ENCODE measurements at places on chromosomes 3 and 15.

- DNase-seq, result no peak
Measured at GRCh38 chr15:31217067-31217466, 109.6 kb upstream of the KLF13 start.

DNA sequence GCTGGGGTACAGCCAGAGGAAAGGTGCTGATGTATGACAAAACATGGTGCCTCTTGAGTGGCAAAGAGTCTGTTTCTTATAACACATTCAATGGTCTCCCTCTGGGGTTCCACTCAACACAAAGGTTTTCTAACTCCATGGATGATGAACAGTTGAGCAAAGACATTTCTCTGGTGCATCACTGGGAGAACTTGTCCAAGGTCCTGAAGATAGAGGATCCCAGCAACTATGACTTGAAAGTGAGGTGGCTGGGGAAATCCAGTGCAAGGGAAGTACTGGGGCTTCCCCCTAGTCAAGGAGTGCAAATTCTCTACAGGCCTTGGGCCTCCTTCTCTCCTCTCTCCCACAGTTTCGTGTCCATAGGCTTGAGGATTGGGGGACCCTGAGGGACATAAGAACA, 431.1 kb downstream of the WDR72 start:
- no peak for DNase-seq

DNA sequence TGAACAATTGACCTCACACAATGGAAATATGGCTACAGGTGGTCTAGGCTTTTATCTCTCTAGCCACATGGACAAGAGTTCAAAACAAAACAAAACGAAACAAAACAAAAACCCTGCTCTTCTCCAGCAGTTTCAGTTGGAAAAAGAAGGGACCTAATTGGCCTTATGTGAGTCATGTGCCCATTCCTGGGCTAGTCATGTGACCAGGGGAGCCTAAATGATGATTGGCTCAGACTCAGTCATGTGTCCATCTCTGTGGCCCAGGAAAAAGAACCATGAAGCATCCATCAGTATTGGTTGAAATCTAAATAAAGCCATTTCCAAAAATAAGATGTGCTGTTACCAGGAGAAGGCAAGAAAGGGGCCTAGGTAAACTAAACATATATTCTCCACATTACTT, 96.8 kb downstream of the ANXA2 start:
- no peak for DNase-seq

DNA sequence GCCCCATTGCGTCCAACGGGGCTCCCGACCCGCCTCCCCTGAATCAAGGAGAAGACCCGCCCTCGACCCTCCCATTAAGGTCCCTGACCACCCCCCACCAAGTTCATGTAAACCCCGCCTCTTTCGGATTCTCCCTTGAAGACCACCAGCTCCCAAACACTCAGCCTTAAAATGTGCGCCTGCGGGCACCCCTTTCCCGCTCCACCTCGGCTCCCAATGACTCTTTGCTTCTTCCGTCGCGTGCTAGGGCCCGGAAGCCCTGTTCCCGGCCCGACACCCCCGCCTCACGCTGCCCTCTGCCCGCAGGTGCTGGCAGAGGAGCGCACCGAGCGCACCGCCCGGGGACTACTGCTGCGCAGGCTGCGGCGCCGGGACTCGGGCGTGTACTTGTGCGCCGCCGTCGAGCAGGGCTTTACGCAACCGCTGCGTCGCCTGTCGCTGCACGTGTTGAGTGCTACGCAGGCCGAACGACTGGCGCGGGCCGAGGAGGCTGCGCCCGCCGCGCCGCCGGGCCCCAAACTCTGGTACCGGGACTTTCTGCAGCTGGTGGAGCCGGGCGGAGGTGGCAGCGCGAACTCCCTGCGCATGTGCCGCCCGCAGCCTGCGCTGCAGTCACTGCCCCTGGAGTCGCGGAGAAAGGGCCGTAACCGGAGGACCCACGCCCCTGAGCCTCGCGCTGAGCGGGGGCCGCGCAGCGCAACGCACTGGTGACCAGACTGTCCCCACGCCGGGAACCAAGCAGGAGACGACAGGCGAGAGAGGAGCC, 2.7 kb upstream of the LSMEM2 start:
- DNase-seq, result no peak

- DNase-seq, result no peak
Measured at GRCh38 chr3:150557725-150558124, 11.1 kb downstream of the EIF2A start.

DNA sequence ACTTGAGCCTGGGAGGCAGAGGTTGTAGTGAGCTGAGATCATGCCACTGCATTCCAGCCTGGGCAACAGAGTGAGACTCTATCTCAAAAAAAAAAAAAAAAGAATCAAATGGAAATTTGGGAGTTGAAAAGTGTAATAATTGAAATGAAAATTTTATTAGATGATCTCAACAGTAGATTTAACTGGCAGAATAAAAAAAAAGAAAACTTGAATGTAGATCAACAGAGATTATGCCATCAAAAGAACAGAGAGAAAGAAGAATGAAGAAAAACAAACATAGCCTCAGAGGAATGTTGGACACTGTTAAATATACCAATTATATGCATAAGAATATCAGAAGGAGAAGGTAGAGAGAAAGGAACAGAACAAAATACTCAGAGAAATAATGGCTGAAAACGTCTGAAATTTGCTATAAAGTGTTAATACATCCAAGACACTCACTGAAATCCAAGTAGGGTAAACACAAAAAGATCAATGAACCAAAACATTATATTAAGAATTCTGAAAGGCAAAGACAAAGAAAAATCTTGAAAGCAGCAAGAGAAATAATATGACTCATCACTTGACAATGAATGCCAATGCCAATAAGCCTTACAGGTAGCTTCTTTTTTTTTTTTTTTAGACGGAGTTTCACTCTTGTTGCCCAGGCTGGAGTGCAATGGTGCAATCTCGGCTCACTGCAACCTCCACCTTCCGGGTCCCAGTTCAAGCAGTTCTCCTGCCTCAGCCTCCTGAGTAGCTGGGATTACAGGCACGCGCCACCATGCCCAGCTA, 14.6 kb upstream of the ELP6 start:
- peak; percentile 17 for DNase-seq

- no peak for DNase-seq
Measured at GRCh38 chr3:19749448-19750017, 184.5 kb downstream of the EFHB start.

- DNase-seq, result no peak
Measured at GRCh38 chr15:85497172-85497569, 116.8 kb downstream of the AKAP13 start.

DNA sequence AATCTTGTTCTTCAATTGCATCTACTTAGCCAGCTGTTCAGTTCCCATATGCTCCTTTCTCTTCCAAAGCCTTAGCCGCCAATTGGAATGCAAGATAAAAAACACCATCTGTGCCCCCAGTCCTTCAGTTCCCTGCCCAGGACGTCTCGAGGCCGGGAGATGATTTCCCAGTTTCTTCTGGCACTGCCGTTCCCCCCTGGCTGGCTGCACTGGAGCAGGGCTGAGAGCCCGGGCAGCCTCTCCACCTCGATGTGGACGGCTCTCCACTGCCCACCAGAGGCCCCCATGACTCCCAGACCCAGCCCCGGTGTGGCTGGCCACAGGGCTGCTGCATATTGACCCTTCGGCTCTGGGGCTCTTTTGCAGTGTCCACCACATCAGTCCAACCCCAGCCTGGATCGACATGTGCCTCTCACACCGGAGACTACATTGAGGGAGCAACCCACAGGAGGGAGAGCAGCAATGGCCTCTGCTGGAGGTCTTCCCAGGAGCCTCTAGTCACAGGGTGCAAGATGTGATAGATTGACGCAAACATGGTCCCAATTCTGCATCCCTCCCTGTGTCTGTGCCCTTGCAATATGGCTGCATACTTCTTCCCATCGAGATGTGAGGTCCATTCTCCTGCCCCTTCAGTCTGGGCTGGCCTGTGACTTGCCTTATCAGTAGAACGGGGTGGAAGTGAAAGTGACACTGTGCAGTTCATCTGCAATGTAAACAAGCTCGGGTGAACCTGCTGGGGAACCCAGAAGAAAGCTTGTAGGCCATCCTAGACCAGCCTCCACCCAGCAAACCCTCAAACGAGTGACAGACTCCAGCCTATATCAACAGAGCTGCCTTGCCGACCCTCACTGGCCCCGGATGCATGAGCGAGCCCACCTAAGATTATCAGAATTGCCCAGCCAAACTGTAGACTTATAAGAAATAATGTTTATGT, 52.3 kb upstream of the PRR20G start:
- no peak for DNase-seq

GRCh38 chr15:77665530-77666295, 33.0 kb upstream of the LINGO1 start:
- DNase-seq, result no peak

GRCh38 chr3:144362126-144362525, 390.5 kb downstream of the DIPK2A start:
- DNase-seq, result peak; percentile 32

DNA sequence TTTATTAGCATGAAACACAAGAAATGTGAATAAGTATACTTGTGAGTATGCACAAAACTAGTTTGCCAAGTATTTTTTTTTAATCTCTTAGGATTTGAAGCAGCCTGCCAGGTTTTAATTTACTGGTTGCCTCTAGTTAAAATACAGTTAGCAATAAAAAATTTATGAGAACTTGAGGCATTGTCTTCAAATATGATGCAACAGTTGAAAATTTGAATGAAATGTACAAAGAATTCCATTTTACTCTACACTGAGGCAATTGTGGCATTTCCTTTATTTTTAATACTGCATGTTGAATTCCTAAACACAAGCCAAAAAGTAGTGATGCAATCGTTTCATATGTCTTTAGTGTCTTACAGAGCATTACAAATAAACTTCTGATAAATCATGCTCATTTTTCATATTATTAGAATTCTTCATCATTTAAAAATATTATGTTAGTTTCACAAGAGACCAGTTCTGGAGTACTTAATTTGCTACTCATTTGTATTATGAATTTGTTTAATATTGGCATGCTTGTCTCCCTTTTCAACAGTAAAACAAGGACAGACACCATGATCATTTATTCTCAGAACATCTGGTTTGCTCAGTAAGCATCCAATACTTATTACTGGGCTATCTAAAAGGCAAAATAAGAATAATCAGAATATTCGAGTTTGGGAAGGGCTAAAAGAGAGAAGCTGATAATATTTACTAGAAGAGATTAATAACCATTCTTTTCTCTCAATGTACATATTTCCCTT, 124.8 kb upstream of the PTX3 start:
- peak; percentile 98 for DNase-seq

DNA sequence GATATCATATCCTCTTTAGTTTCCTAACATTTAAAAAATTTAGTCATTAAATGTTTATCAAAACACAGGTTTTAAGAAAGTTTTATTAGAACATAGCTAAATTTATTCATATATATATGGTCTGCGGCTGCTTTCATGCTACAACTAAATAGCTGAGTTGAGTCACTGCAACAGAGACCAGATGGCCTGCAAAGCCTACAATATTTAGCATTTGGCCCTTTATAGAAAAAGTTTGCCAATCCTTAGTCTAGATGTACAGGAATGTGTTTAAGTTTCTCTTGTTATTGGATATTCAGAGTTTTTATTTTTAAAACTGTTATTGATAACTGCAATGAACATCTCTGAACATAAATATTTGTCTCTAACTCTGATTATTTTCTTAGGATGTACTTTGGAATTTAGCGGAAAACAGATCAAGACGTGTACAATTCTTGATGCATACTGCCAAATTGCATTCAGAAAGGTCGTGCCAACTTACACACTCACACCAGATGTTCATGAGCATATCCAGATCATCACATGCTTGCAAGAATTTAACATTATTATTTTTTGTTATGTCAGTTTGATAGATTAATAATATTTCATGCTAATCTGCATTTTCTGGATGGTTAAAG, 157.9 kb downstream of the STAC start:
- peak; percentile 1 for DNase-seq

DNA sequence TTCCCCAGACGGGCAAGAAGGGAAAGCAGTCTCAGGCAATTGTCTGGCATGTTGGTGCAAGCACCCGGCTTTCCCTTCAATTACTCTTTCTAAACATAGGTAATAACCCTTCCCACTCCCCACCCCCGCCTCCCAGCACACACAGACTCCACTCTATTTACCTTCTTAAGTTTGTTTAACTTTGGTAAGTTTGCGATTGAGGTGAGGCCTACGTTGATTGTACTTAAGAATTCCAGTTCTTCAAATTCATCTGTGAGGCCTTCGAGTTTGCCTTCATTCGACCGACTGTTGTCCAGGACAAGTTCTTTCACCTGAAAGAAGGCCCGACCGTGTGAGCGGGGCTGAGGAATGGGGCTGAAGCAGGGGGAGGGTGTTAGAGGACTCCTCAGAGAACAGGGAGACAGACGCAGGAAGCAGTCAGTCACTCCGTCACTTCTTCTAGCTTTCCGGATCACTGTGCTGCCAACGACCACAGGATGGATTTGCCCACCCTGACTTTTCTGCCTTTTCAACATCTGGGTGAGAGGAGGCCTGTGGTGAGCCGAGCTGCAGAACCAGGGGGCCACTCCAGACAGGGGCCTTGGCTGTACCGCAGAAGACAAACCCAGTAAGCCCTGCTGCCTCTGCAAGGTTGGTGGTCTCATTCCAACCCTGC, 33.0 kb downstream of the ANP32A start:
- no peak for DNase-seq

DNA sequence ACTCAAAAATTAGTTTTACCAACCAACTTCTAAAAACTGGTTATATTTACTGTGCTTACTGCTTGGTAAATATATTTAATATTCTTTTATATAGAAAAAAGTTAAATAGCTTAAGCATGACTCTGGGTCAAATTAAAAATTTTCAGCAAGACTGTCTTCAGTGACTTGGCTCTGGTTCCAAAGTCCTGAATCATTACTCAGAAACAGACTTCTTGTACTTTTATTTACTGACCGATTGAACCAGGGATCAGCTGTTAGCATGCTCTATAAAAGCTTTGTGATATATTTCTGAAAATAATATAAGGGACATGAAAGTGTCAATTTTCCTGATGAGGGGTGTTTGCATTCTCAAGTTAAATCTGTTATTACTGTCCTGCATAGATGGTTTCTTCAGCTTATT, 164.3 kb downstream of the MCTP2 start:
- DNase-seq, result peak; percentile 21

DNA sequence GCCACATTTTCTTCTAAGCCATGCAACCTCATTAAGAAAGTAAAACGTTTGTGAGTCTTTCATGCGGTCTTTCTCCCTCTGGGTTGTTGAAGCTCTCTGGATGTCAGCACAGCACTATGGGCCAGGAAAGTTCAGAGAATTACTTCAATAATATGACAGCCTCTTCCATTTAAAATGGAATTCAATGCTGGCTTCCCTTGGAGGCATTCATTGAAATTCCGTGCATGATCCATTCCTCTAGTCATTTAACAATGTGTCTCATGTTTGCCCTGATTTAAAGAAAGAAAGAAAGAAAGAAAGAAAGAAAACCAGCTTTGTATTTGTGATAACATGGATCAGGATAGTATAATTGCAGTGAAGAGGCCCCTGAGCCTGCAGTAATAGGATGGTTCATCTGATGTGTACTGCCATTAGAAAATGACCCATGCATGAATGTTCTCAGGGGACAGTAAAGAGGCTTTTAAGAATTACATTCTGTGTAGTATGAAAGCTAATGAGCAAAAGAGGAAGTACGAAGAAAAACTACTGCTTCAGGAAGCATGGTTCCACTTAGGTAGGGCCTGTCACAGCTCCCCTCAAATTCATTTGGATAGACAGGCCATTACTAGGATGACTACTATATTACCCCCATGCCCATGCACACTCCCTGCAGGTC, 146.0 kb downstream of the ARPP21 start:
- DNase-seq, result no peak

DNA sequence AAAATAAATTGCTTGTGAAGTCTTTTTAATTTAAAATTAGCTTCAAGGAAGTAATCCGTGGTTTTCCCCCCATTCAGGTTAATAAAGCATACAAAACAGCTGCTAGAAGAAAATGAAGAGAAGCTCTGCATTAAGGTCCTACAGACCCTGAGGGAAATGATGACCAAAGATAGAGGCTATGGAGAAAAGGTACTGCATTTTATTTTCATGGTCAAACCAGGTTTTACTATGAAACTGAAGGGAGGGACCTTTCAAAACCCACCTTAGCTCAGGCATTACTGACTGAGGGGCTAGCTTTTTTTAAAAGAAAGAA, 218.5 kb downstream of the ITPR1 start:
- DNase-seq, result no peak

All from fibroblast of lung (primary cell).